ENCODE measurements at places on chromosomes 5 and 9.

- no peak for DNase-seq
- H3K36me3 ChIP-seq = no peaks in the 10 kb centered on the region
- H3K4me1 ChIP-seq = no peaks in the 10 kb centered on the region
- no peaks in the 10 kb centered on the region for H3K27me3 ChIP-seq
- no peak overlapping the region for H3K4me3 ChIP-seq
Observed at GRCh38 chr9:103261951-103262350, 266.8 kb downstream of the CYLC2 start.

DNA sequence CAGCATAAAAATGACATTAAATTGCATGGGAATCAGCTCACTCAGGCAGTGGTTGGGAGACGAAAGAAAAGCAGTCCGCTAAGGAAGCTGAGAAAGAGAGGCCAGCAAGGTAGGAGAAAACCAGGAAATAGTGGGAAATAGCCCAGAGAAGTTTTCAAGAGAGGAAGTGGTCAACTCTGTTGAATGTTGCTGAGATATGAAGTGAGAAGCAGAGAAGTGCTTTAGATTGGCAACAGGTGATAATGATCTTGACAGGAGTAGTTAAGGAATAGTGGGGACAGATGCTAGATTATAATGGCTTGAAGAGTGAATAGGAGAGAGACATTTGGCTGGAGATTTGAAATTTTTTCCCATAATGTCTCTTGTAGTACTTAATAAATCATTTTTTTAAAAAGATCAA is 30.8 kb downstream of the CNTRL start:
- no peaks in the 10 kb centered on the region for H3K36me3 ChIP-seq
- H3K27ac ChIP-seq = no peak overlapping the region
- no peak for DNase-seq
- no peaks in the 10 kb centered on the region for H3K4me1 ChIP-seq
- no peaks in the 10 kb centered on the region for H3K27me3 ChIP-seq

GRCh38 chr9:135134268-135135022 is 47.0 kb downstream of the OLFM1 start:
- no peaks in the 10 kb centered on the region for H3K27me3 ChIP-seq
- H3K4me1 ChIP-seq = no peaks in the 10 kb centered on the region
- no peaks in the 10 kb centered on the region for H3K36me3 ChIP-seq
- no peak overlapping the region for H3K4me3 ChIP-seq
- no peak for DNase-seq
- no peak overlapping the region for H3K27ac ChIP-seq

DNA sequence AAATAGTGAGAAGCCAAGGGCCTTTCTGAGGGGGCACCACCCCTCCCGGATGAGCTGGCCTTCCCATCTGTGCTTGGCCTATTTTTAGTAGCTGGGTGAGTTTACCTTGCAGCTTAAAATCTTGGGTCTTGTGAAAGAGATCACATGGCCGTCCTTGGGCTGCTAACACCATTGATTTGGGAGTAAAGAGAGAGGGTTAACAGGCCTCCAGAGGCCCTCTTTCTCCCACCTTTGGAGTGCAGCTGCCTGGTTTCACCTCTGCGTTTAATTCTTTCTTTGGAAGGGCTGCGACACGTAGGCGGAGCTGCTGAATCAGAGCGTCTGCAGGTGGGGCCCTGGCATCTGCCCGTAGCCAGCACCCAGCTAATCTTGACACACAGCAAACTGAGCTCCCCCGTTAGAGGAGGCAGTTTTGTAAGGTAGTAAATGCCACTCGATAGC is 12.8 kb downstream of the OLFM1 start:
- H3K4me1 ChIP-seq = peaks cover 16% of the 10 kb centered on the region
- H3K4me3 ChIP-seq = no peak overlapping the region
- no peaks in the 10 kb centered on the region for H3K36me3 ChIP-seq
- DNase-seq = no peak

GRCh38 chr9:121141706-121142105 is 60.0 kb downstream of the RAB14 start:
- no peaks in the 10 kb centered on the region for H3K27me3 ChIP-seq
- H3K36me3 ChIP-seq = peaks cover 19% of the 10 kb centered on the region
- H3K4me3 ChIP-seq = no peak overlapping the region
- no peak overlapping the region for H3K27ac ChIP-seq

GRCh38 chr9:101139082-101139481 is 110.6 kb downstream of the PLPPR1 start:
- no peaks in the 10 kb centered on the region for H3K4me1 ChIP-seq
- H3K4me3 ChIP-seq = no peak overlapping the region
- no peaks in the 10 kb centered on the region for H3K27me3 ChIP-seq

DNA sequence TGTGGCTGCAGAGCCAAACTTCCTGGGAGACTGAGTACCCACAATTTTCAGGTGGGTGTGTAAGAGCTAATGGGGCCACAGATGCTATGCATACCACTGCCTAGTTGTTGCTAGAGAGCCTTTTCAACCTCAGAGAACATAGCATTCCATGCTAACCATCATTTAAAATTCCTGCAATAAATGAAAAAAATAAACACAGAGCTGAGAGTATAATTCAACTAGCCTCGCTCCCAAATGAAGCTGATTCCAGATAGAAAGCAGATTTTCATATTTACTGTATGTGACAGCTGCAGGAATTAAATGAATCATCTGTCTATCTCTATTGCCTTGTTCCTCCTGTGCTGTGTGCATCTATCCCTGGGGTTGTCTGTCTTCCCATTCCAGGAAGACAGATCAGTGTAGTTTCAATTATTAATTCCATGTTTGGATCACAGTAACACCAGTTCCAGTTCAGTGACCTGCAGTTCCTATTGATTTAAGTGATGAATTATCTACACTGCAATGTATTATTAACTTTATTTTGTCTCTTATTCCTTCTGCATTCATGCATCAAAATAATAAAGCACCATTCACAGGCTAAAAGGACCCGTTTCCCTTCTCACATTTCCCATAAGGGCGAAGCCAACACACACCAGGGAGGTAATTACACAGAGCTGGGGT is 324.5 kb downstream of the SLIT3 start:
- no peak overlapping the region for H3K27ac ChIP-seq
- no peak overlapping the region for H3K4me3 ChIP-seq
- no peaks in the 10 kb centered on the region for H3K27me3 ChIP-seq

DNA sequence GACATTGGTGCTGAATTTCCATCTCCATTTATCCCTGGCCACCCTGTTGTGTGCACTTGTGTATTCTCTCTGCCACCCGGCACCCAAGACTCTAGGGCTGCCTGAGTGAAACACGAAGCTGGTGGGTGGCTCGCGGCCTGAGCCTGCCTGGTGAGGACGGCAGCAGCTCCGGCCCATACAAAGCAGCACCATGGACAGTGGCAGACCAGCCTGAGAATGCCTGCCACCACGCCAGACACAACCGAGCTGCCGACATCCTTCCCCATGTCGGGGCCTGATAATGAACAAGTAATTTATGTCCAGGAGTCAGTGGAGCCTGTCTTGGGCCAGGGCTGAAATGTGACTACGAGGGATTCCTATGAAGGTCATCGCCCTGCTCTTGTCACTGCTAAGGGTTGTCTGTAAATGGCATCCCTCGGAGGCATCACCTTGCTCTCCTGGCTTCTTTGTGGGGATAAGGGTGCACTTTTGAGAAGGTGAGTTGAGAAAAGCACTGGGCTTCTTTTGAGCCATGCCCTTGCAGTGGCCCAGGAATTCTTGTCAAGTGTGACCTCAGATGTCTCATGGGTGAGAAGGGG is 175.7 kb downstream of the MELK start:
- DNase-seq = no peak
- H3K27me3 ChIP-seq = no peaks in the 10 kb centered on the region
- no peaks in the 10 kb centered on the region for H3K4me1 ChIP-seq
- no peak overlapping the region for H3K27ac ChIP-seq
- H3K4me3 ChIP-seq = no peak overlapping the region

DNA sequence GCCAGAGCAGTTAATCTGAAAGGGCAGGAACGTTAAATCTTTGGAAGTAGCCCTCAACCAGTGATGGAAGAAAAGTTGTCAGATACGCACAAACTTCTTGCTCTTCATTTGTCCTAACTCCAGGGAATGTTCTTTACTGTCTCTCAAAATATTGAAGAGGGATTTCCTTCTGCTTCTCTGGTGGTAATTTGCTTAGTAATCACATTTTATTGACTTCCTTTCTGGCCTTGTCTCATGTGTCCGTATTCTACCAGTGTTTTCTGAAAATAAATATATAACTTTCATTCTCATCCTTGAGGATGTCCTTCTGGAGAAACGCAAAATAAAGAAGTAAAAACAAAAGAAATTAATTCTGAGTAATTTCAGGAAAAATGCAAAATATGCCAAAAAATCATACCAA is 282.1 kb downstream of the CYLC2 start:
- no peak for DNase-seq
- no peaks in the 10 kb centered on the region for H3K27me3 ChIP-seq
- no peak overlapping the region for H3K27ac ChIP-seq
- H3K4me3 ChIP-seq = no peak overlapping the region
- H3K36me3 ChIP-seq = no peaks in the 10 kb centered on the region

DNA sequence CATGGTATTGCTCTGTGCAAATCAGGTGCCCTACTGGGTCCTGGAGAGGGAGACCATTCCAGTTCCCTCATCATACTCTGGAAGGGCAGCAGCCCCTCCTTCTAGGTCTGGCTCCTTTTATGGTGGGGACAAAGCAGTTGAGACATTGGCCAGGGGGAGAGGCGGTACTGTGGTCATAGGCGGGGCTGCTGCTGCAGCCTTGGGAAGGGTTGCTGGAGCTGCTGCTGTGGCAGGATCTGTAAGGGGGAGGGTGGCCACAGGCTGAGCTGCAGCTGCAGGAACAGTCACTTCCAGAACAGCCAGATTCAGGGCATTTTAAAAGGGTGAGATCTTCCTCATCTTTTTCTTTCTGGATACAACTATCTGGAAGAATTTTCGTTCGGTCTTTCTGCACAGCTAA is 233.0 kb upstream of the SGCD start:
- H3K4me1 ChIP-seq = no peaks in the 10 kb centered on the region
- no peak overlapping the region for H3K27ac ChIP-seq

- H3K27me3 ChIP-seq = no peaks in the 10 kb centered on the region
- DNase-seq = no peak
- H3K36me3 ChIP-seq = no peaks in the 10 kb centered on the region
- H3K4me1 ChIP-seq = no peaks in the 10 kb centered on the region
Observed at GRCh38 chr5:16975950-16976624, 40.0 kb upstream of the MYO10 start.

DNA sequence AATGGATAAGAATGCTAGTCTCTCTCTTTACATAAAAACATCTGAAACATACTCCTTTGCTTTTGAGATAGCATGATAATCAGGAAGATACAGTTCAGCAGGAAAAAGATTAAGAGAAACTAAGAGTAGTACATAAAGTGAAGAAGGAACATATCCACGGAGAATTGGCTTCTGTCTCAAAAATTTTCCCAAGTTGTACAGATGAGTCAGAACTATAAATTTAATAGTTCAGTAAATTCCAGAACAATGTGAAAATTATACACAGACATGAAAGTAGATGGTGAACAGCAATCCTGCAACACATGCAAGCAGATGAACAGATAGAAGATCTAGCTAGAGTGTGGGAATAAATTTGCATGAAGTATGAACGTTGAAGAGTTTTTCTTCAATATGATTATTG is 691.4 kb upstream of the RIOK2 start:
- H3K27me3 ChIP-seq = no peaks in the 10 kb centered on the region
- no peaks in the 10 kb centered on the region for H3K4me1 ChIP-seq
- no peak overlapping the region for H3K27ac ChIP-seq
- DNase-seq = no peak
- H3K4me3 ChIP-seq = no peak overlapping the region
- no peaks in the 10 kb centered on the region for H3K36me3 ChIP-seq

DNA sequence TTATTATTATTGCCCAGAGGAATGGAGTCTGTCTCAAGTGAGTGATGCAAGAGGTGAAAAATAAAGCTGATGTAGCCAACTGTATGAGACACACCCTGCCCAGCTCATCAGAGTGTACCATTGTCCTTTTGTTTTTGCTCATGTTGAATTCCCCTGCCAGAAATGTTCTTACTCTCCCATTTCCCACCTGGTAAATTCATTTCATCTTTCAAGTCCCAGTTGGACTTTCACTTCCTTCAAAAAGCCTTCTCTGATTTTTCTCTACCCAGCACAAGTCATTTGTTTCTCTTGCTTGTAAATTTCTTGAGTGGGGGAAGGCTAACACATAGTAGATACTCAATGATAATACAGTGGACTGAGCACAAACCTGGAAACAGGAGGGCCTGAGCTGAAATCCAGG is 394.5 kb upstream of the ZNF462 start:
- no peak for DNase-seq
- H3K27ac ChIP-seq = no peak overlapping the region
- H3K27me3 ChIP-seq = no peaks in the 10 kb centered on the region
- H3K36me3 ChIP-seq = no peaks in the 10 kb centered on the region
- H3K4me1 ChIP-seq = no peaks in the 10 kb centered on the region

DNA sequence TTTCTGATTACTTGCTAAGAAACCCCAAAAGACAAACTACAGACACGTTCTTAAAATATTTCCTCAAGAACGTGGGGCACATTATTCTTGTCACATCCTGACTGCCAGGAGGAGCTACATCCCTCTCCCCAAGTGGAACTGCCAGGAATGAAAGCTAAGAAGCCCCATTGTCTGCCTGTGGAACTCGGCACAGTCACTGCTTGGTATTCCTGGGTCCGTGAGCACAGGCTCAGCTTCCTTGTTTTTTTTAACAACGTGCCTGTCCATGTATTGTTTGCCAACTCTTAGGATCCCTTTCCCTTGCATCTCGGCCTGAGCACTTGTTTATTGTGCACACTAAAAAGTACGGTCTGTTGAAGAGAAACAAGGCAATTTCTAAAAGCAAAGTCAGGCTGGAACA is 47.0 kb upstream of the SELENOP start:
- DNase-seq = no peak
- no peaks in the 10 kb centered on the region for H3K36me3 ChIP-seq
- no peak overlapping the region for H3K4me3 ChIP-seq
- H3K27ac ChIP-seq = peak overlapping the region; percentile 44
- peaks cover 12% of the 10 kb centered on the region for H3K4me1 ChIP-seq
- H3K27me3 ChIP-seq = no peaks in the 10 kb centered on the region

GRCh38 chr5:97480313-97480712 is 297.3 kb upstream of the RIOK2 start:
- H3K4me1 ChIP-seq = no peaks in the 10 kb centered on the region
- no peak overlapping the region for H3K27ac ChIP-seq
- H3K36me3 ChIP-seq = no peaks in the 10 kb centered on the region
- DNase-seq = no peak
- no peak overlapping the region for H3K4me3 ChIP-seq

GRCh38 chr5:1724822-1725602 is 74.6 kb downstream of the MRPL36 start:
- H3K4me1 ChIP-seq = no peaks in the 10 kb centered on the region
- no peak overlapping the region for H3K4me3 ChIP-seq
- H3K27ac ChIP-seq = no peak overlapping the region
- H3K27me3 ChIP-seq = no peaks in the 10 kb centered on the region
- DNase-seq = peak; percentile 46

- peaks cover 18% of the 10 kb centered on the region for H3K4me1 ChIP-seq
- no peak overlapping the region for H3K4me3 ChIP-seq
- DNase-seq = no peak
- no peak overlapping the region for H3K27ac ChIP-seq
- H3K36me3 ChIP-seq = no peaks in the 10 kb centered on the region
Observed at GRCh38 chr5:169580964-169581363, 2.6 kb upstream of the SPDL1 start.
